ENCODE measurements at places on chromosomes 13 and 19. TPM values are rescaled to one million over a fixed set of nuclear protein-coding genes. Genes with fewer than 3 reads are reported as not detected.

ZIK1 gene
- 3.9 TPM for polyA plus RNA-seq

DNA sequence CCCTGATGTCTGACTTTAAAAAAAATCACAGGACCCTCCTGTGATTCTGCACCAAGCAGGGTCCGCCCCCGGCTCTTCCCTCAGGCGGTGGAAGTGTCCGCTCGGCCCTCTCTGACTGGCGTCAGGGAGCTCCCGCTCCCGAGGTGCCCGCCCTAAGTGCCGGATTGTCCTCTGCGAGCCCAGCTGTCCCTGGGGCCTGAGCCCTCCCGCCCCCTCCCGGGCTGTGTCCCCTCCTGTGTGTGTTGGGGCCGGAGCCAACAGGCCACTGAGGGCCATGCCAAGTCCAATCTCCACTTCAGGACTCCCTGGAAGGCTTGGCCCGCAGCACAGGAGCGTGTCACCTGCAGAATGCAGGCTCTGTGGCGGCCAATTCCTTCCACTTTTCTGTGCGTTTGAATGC lies 25.4 kb downstream of the MAP2K2 start:
- no peak overlapping the region for H3K4me3 ChIP-seq
- no peaks in the 10 kb centered on the region for H3K4me1 ChIP-seq
- H3K27ac ChIP-seq: no peak overlapping the region
- DNase-seq: no peak
- H3K27me3 ChIP-seq: no peaks in the 10 kb centered on the region

DNA sequence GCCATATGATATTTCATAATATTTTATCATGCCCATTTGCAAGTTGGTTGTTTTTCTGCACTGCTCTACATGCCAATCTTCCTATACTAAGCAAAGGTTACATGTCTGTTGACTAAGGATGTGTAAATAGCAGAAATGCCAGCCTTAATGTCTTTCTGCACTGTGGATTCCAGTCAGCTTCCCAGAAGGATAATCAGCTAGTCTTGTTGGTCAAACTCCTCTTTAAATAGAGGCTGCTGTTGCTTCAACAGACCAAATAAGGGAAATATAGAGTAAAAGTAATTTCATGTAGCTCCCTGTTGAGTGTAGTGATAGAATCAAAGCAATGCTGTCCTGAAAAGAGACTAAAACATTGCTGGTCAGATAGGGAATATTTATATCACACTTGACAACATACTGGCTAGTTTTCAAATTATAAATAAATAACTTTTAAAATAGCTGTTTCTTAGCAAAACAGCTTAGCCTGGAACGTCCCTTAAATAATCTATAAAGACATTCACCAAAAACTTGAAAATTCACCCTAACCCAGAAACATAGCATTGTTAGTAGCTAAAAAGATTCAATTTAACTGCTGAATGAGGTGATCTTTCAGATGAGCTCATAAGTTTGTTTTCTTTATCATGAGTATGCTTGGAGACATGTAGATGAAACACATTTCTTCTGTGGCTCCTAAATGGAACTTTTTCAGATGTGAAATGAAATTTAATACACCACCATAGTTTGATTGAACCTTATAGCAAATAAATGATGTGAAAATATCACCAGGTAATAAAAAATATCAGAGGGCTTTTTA lies 56.6 kb downstream of the FRY start:
- H3K27ac ChIP-seq: no peak overlapping the region
- no peaks in the 10 kb centered on the region for H3K4me1 ChIP-seq
- no peaks in the 10 kb centered on the region for H3K27me3 ChIP-seq
- H3K36me3 ChIP-seq: no peaks in the 10 kb centered on the region
- peak; percentile 14 for DNase-seq

GRCh38 chr13:31764556-31764955 lies 25.2 kb downstream of the RXFP2 start:
- no peaks in the 10 kb centered on the region for H3K36me3 ChIP-seq
- no peaks in the 10 kb centered on the region for H3K27me3 ChIP-seq
- DNase-seq: peak; percentile 27
- peak overlapping the region; percentile 63 for H3K27ac ChIP-seq
- H3K4me1 ChIP-seq: peaks cover 13% of the 10 kb centered on the region
- H3K4me3 ChIP-seq: no peak overlapping the region

DNA sequence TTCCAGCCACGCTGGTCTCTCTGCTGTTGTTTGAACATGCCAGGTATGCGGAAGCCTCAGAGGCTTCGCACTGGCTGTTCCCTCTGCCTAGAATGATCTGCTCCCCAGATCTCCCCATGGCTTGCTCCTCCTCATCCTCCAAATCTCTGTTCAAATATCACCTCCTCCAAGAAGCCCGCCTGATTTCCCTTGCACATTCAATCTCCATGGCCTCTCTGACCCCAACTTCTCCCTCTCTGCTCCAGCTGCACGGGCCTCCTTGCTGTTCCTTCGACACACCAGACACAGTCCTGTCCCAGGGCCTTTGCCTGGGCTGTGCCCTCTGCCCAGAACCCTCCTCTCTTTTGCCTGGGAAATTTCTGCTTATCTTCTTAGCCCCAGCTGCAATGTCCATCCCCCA lies 52.5 kb upstream of the PTPRS start:
- no peak for DNase-seq
- H3K27ac ChIP-seq: no peak overlapping the region
- no peaks in the 10 kb centered on the region for H3K4me1 ChIP-seq
- H3K27me3 ChIP-seq: peaks cover 28% of the 10 kb centered on the region
- H3K4me3 ChIP-seq: no peak overlapping the region
